ENCODE measurements at places on chromosomes 4 and X. TPM values are rescaled to one million over a fixed set of nuclear protein-coding genes. Genes with fewer than 3 reads are reported as not detected.

The PHKA1 gene
- 2.9 TPM for total RNA-seq

The FUNDC2 gene
- total RNA-seq, result 28.6 TPM

The ZNF41 gene
- total RNA-seq, result 6.8 TPM

The ANXA3 gene
- 13.8 TPM for total RNA-seq

The SCD5 gene
- total RNA-seq, result 13.2 TPM

The RXFP1 gene
- not detected for total RNA-seq

All from suprapubic skin (tissue), 4 donors.